ENCODE measurements at places on chromosomes 3 and 15.

DNA sequence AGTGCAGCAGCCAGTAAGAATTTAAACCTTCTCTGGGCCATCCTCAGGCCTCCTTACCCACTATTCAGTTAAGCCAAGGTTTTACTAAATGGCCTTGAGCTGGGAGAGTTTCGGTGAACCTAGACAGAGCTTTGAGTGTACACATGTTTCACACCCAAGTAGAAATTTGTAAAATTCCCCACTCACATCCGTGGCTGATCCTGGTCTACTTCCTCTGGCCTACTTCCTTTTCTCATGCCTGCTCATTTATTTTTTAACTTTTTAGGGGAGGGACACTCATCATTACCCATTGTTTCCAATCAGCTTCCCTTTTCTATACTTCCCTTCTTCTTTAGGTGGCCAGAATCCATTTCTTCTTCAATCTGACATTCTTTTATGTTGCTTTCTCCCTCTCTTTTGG lies 7.6 kb downstream of the CX3CR1 start:
- DNase-seq: no peak

- no peak for DNase-seq
Measured at GRCh38 chr3:152021951-152022461, 148.6 kb downstream of the SUCNR1 start.

DNA sequence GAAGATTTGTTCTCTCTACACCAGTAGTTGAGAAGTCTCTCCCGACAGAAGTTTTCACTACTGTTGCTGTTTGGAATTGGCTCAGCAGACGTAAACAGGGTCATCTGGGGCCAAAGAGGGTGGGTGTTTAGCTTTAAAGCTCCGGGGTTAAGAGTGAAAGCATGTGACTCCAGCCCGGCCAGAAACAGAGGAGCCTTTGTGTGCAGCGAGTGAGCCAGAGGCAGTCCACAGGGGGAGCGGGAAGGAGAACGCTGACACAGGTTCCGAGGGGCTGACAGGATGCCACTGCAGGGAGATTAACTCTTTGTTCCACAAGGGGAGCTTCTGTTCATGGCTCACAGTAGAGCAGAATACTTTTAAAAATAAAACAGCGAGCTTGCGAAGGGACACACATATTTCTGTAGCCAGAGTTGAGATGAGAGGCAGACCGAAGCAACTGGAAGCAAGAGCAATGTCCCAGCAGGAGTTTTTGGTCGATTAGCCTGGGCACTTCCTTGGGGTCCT lies 26.9 kb downstream of the BMF start:
- DNase-seq: peak; percentile 80

DNA sequence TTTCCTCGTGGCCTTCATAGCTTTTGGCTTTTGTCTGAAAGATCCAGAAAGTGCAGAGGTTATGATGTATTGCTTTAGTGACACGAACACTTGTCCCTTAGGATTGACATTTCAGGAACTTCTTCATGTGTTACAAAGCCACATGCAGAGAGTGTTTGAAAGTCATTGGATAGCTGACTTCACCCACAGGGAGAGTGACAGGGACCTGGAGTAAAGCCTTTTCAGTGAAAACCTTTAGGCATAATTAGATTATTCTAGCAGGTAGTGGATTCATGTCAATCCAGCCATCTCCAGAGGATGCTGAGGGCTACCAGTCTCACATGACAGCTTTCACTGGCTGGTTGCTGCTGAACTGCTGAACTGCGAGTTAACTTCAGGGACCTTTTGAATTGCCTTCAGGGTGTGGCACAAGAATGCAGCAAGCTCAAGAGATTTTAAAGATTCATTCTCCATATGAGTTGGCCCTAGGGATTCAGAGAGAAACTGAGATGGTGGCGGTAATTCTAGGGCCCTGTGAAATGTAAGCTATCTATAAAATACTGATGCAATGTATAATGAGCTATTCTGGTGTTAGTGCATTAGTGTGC lies 267.0 kb upstream of the GOLIM4 start:
- DNase-seq: no peak

- no peak for DNase-seq
Measured at GRCh38 chr3:120678331-120678947, 3.6 kb downstream of the HGD start.

GRCh38 chr3:188286087-188286513 lies 132.1 kb downstream of the LPP start:
- DNase-seq: no peak

GRCh38 chr3:30498587-30498967 lies 107.8 kb upstream of the TGFBR2 start:
- DNase-seq: no peak

DNA sequence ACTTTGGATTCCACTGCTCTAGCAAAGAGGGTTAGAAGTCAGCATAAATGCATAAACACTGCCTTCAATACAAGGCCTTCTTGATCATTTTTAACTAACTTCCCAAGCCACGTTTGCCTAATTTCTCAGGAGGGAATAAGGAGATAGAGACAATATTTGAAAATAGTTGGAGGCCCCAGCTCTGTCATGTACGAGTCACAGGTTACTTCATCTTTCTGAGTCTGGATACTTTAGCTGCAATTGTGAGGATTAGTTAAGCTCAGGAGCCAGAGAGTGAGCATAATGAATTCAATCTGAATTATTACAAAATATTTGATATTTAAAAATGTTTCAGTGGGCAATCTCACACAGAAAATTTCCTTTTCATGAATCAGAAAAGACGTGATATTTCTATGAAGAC lies 298.9 kb downstream of the SHOX2 start:
- no peak for DNase-seq

GRCh38 chr15:42182961-42183360 lies 25.1 kb downstream of the VPS39 start:
- DNase-seq: no peak

GRCh38 chr15:93830221-93831080 lies 400.9 kb upstream of the MCTP2 start:
- no peak for DNase-seq

DNA sequence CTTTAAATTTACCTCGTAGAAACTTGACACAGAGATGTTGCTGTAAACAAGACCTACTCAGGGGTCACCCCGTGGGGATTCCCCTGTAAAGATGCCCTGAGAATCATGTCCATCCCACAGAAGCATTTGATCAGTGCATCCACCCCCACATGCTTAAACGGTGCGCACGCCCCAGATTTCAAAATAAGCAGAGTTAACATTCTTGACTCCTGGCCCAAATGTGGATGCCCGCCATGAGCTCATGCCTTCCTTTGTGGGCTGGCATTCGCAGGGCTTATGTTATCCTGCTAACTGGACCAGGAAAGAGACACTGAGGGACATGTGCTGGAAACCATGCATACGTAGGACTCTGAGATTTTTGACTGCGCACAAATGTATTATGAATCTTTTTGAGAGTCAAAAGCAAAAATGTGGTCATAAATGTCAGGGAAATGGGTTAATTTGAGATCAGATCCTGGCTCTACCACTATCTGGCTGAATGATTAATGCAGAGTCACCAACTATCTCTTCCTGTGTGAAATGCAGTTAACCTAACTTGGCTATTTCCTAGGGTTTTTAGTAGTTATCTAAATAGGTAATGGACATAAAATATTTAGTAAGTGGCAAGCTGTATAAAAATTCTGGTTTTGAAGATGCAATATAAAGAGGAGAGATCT lies 9.1 kb upstream of the TP63 start:
- no peak for DNase-seq

DNA sequence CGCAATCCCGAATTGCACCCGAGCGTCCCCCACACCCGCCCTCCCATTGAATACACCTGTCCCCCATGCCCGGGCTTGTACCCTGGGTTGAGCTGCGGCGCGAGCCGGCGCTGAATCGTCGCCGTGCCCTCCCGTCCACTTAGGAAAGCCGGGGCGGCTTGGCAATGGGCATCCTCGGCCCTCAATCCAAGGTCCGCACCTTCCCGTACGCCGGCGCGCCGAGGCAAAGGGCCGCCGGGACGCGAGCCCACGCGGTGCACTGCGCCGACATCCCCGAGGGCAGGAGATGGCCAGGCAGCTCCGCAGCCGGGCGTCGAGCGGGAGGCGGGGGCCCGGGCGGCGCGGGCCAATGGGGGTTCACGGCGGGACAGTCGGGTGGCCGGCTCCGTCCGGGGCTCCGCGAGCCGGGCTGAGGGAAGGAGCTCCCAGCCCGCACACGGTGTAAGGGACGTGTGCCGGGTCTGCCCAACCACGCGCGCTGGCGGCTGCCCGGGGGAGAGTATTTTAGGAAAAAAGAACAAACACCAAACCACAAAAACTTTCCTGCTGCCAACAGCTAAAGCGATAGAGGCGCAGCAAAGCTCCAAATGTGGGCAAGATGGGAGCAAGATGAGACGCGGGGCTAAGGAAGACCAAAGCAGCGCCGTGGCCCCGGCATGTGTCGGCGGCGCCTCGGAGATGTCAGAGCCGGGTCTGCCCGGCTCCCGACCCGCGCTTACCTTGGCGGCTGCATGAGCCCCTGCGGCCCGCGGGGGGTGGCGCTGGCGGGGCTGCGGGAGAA lies 621 bp downstream of the RGMA start:
- DNase-seq: no peak

- DNase-seq: no peak
Measured at GRCh38 chr15:26087881-26088280, 224.8 kb upstream of the ATP10A start.

DNA sequence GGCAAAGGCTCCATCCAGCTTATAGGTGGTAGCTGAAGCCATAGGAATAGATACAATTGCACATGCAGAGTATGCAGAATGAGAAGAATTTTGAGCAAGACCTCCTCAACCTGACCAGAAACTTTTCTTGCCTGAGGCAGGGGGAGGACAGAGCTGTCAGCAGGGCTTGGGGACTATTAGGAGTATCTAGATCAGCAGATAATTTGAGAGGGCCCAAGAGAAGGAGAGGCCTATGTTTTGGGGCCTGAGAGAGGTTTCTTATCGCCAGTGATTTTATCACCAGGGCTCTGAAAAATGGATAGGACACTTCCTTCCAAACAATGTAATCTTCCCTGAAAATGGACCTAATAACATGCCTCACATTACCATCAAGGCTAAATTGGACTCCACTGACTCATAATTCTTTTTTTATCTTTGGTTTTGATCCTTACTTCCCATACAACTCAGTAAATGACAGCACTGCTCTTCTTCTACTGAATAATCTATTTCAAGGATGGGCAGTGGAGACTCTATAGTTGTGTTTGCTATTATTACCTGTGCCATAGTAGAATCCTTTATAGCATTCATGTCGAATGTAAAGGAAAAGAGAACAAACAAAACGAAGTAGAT lies 15.8 kb upstream of the RAMAC start:
- no peak for DNase-seq

DNA sequence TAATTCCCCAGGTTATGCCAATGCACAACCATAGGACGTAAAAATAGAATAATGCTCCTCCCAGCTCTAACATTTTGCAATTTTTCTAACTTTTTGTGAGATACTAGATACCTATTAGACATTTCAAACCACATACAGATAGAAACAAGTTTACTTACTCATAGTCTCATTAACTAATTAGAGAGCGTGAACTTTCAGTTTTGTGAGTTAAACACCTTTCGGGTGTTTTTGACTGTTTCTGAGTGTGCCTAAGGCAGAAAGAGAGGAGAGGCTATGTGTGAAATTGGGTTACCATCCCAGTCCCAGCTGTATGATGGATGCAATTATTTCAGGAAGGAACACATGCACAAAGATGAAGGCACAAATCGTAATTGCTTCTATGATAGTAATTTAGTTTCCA lies 300.4 kb upstream of the POU1F1 start:
- no peak for DNase-seq

GRCh38 chr3:168139947-168140346 lies 44.2 kb upstream of the GOLIM4 start:
- no peak for DNase-seq

DNA sequence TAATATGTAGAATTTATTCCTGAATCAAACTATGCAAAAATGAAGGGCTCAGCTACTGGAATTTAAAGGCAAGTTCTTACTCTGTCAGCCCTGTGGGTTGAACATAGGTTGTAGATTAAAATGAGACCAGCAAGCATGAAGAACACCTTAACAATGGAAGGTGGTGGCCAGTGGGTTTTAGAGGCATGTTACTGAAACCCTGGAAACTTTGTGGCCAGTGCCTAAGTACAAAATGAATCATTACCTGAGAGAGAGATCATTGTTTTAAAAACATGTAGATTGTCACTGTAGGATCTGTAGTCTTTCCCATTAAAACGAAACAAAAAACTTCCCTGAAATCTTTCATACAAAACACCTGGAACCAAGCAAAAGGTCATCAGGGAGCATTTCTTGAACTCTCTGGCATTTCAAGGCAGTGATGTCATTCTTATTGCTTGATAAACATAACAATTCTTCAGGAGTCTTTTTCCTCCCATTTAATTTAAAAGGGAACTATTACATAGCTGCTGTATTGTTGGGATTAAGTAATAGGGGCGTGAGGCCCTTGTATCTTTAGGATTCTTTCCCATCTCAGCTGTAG lies 51.8 kb downstream of the TMEM108 start:
- DNase-seq: no peak

DNA sequence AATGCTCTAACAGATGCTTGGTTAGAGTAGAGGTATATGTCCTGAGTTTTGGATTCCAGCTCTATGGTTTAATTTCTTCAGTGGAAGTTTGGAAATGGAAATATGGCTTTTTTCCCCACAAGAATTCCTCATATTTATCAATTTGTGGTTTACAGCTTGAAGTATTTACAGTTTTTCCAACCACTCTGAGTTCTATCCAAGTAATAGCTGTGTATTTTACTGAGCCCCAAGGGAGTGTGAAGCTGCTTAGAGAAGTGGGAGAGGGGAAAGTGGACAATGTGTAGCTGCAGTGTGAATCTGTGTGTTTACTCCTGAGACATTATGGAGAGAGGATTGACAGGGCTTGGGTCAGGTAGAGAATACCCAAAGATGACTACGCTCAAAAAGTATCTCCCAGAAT lies 54.5 kb downstream of the NEK11 start:
- DNase-seq: no peak

GRCh38 chr15:40283615-40284300 lies 894 bp upstream of the ANKRD63 start:
- no peak for DNase-seq

DNA sequence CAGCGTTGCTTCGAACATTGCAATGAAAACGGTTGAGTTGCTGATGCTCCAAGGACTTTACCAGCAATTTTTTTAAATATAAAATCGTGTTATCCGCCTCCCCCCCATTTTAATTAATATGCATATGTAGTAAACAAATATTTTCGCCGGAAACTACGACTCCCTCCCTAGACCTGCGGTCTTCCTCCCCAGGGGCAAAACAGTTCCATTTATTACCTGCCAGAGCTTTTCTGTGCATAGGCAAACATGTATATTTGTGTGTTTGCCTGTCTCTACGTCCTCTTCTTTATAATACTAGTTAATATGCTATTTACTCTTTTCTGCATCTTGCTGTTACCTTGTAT lies 593 bp upstream of the RSL24D1 start:
- DNase-seq: no peak

DNA sequence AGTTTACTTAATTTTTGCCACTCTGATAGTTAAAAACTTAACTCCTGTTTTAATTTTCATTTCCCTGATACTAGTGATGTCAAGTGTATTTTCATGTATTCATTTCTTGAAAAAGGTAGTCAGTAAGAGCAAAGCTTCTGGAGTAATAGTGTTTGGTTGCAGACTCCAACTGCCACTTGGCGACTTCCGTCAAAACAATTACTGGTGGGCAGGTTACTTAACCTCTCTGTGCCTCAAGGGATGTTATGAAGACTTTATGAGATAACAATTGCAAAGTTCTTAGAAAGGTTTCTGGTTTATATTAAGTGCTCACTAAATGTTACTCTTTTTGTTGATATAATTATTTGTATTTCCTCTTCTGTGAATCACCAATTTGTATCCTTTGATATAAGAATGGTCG lies 129.7 kb downstream of the NFKBIZ start:
- DNase-seq: no peak

All from caudate nucleus (tissue), 63 donors.